ENCODE measurements at places on chromosomes 13 and 19.

- DNase-seq: no peak
These were observed 42.8 kb downstream of the RNF6 start for GRCh38 chr13:26179344-26179743.

DNA sequence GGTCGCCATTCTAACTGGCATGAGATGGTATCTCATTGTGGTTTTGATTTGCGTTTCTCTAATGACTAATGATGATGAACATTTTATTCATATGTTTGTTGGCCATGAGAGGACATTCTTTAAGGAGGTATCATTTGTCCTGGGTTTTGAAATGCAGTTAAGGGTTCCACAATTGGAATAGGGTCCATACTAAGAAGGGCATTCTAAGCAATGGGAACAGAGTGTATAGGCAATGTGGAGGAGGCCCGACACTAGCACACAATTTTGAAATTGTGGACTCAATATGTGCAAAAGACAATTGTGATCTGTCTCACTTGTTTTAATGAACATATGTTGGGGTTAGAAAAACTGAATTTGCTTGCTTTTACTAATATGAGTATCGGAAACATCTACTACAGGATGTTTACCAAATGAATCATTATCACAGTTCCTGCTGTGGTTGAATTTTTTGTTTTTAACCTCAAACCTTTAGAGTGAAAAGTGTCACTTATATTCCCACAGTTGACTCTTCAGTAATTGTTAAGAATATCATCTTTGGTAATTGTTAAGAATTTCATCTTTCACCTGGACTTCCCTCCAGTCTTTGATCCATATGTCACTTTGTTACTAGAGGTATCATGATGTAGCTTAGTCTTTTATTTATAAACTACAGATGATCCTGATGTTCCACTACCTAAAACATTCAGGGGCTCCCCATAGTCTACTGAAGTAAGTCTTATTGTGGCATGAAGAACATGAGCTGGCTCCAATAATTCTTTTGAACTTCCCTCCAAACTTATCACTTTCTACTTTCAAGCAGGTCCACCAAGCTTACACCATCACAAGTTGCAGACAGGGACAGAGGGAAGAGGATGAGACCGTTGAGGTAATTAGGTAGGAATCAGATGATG lies 109.7 kb upstream of the KLF12 start:
- DNase-seq: no peak

- no peak for DNase-seq
These were observed 21.4 kb downstream of the TFDP1 start for GRCh38 chr13:113605866-113606438.

- no peak for DNase-seq
These were observed 1.1 kb upstream of the ARHGAP35 start for GRCh38 chr19:46859637-46860124.

DNA sequence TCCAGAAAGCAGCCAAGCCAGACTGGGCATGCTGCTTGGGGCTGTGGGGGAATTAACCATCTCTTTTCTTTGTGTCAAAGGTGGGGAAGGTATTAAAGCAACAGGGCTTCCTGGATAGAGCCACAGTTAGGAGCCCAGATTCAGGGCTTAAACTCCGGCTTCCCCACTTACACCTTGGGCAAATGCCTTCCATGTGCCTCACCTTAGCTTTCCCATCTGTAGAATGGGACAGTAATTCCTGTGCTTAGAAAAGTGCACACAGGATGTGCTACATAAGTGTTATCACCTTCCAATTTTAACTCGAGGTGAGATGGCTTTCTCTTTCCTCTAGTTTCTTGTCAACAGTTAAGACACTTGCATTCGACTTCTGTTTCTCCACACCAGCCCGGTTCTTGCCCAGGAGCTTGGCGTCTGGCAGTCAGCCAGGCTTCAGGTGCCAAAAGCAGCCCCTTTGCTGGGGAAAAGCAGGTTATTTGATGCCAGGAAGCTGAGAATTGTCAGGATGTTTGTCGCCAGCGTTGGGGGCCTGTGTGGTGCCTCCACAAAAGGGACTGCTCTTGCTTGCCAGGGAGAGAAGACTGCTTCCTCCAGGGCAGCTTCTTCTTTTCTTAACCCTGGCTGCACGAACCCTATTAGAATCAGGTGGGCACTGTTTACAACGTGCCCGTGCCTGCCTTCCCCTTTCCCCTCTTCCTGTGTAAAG lies 79.2 kb downstream of the SIPA1L3 start:
- DNase-seq: no peak

GRCh38 chr19:17829855-17830566 lies 8.7 kb upstream of the INSL3 start:
- no peak for DNase-seq

GRCh38 chr13:80054806-80055205 lies 286.1 kb downstream of the SPRY2 start:
- DNase-seq: no peak

- DNase-seq: no peak
These were observed 49.5 kb downstream of the C13orf46 start for GRCh38 chr13:113924184-113924901.

GRCh38 chr19:19538061-19538784 lies at the start of gene CILP2:
Gene CILP2 (plus strand): TSS chr19:19538265. CDS start chr19:19538350, 85 bp downstream.
- DNase-seq: no peak

- DNase-seq: no peak
These were observed 36.3 kb upstream of the TFDP1 start for GRCh38 chr13:113548171-113548641.

- no peak for DNase-seq
These were observed 5.1 kb downstream of the COL4A1 start for GRCh38 chr13:110301606-110302553.

DNA sequence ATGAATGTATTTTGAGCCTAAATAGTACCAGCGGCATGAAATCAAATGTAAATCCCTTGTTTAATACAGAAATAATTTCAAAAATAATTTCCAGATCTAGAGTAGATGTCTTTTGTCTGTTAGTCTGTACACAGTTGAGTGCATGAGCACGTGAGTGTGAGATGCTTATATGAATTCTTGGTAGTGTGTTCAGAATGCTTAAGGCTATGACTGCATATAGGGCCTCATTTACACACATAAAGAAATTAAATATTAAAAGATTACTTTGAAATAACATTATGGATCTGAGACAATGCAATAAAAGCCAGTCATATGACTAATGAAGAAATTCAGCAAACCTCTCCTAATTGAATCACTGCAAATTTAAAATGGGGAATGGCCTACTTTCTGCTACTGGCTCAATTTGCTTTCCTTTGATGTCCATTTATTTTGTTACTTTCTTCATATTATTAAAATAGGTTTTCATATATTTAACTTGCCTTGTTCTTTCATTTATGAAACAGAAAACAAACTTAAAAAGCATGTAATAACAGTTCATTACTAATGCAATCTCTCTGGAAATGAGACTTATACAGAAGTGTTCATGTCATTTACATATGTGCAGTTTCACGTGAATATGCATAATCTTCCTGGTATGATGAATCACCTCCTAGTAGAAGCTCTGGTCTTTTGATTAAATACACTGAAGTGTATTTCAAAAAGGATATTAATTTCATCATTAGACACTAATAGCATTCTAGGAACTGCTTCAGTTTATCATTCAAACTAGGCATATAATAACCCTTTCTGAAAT lies 4.5 kb downstream of the AMER2 start:
- no peak for DNase-seq

All from stimulated activated CD8-positive, alpha-beta memory T cell treated with anti-CD3 and anti-CD28 coated beads, Interleukin-2, amount 100 ng/mL, for 48 hours (primary cell).